Smooth muscle cell of the umbilical artery (primary cell): ENCODE measurements at places on chromosomes 7 and 10. TPM values are rescaled to one million over a fixed set of nuclear protein-coding genes. Genes with fewer than 3 reads are reported as not detected.

ZNF804B gene
- total RNA-seq: not detected in 2 replicates

GRB10 gene
- total RNA-seq: 32.7 and 51.6 TPM in 2 replicates

HOXA5 gene
- total RNA-seq: 1.8 and 2.7 TPM in 2 replicates

RAPGEF5 gene
- total RNA-seq: 1.5 and 1.6 TPM in 2 replicates

MEPCE gene
- 14.8 and 17.9 TPM in 2 replicates for total RNA-seq

FOXP2 gene
- 0.92 and 1.2 TPM in 2 replicates for total RNA-seq
